Left ventricle myocardium superior (tissue), 1 donor: ENCODE measurements at places on chromosomes 13 and 19. TPM values are rescaled to one million over a fixed set of nuclear protein-coding genes. Genes with fewer than 3 reads are reported as not detected.

DNA sequence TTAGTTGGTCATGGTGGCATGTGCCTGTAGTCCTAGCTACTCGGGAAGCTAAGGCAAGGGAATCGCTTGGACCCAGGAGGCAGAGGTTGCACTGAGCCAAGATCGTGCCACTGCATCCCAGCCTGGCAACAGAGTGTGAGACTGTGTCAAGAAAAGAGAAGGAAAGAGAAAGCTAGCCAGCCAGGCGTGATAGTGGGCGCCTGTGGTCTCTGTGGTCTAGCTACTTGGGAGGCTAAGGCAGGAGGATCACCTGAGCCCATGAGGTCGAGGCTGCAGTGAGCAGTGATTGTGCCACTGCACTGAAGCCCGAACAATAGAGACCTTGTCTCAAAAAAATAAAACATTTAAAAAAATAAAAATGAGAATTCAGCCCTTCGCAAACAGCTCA, 33.3 kb downstream of the TIMM13 start:
- no peak for DNase-seq

- DNase-seq = no peak
Measured at GRCh38 chr19:38900743-38901190, 998 bp downstream of the NFKBIB start.

EID2 gene
- total RNA-seq = 9.9 TPM

GRCh38 chr19:38644719-38645118, 2.7 kb upstream of the ACTN4 start:
- DNase-seq = no peak

- DNase-seq = no peak
Measured at GRCh38 chr13:110528371-110528770, 33.2 kb downstream of the RAB20 start.
